ENCODE measurements at places on chromosomes 4 and X. TPM values are rescaled to one million over a fixed set of nuclear protein-coding genes. Genes with fewer than 3 reads are reported as not detected.

Gene ENPEP
- total RNA-seq, result 0.39 TPM

Gene IL15
- total RNA-seq, result 2.6 TPM

Gene AWAT2
- not detected for total RNA-seq

Gene TCP11X2
- total RNA-seq, result 0.82 TPM

Gene CLDN2
- not detected for total RNA-seq

Gene DOCK11
- total RNA-seq, result 12.5 TPM

Gene PPP1R3F
- 11.3 TPM for total RNA-seq

Gene DNAJB14
- total RNA-seq, result 39.9 TPM

DNA sequence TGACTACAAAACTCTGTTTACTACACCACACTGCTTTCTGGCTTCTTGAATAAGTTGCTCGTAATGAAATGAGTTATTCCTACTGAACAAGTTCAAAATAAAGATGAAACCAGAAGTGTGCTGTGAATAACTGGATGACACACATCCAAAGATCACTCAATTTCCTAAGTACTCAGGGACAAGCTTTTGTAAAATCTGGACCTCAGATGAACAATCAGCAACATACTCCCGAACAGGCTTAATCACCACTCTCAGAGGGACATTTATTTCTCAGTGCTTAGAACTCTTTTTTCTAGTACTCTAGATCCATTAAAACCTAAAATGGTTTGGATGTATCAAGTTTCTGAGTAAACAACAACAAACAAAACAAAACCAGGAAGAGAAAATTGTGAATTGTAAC lies 61.5 kb upstream of the EXOC1L start:
- no peak for DNase-seq

DNA sequence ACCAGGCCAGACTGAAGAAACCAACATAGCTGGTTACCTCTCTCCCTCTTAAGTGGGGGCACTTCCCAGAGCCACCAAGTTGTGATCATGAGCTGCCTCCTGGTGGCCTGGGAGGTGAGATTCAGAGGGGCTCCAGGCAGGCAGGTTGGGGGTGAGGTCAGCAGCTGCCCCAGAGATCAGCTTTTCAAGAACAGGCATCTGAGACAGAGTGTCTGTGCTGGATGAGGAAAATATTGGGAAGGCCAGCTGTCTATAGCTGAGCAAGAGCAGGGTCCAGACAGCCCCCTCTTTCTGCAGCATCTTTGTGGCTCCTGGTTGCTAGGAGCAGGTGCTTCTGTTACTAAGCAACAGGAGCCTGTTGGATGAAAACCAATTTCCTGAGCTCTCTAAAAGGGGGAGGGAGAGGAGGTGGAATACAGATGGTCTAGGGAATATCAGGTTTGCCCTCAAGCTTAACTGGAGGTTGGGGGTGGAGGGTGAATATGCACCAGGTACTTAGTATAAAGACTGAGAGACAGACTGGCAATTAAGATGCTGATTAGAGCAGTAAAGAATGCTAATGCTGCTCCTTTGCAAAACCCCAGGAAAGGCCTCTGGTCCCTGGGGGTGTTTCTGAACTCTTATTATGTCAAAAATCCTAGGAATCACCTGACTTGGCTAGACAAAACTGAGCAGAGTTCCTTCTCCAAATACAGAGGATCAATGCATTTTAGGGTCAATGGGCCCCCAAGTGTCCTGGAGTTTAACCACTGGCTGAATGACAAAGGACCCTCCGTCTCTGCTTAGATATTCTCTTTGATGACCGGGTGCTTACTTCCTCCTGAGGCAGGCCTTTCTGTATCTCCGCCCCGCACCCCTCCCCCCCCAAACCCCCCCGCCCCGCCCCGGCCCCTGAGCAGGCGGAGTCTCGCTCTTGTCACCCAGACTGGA lies 21.4 kb downstream of the ZCCHC13 start:
- peak; percentile 44 for DNase-seq

- DNase-seq, result no peak
Measured at GRCh38 chrX:122133478-122133877, 1050.6 kb upstream of the GRIA3 start.

GRCh38 chrX:72236841-72237240 lies 2.0 kb downstream of the ERCC6L start:
- DNase-seq, result no peak

DNA sequence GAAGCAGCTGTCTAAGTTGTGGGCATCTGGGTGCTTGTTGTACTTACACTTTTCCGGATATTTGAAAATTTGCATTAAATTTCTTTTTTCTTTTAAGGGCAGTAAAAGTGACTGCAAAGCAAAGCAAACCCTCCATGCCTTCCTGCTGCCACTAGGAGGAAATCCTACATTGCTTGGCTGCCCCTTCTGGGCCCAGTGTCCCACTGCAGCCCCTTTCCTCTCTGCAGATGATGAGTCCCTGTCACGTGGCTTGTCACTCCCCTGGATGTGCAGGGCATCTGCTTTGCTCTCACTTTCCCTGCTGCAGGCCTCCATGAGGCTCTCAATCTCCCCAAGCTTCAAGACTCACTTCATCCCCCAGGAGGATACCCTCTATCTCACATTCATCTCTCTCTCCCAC lies 12.7 kb downstream of the TSR2 start:
- DNase-seq, result peak; percentile 42

DNA sequence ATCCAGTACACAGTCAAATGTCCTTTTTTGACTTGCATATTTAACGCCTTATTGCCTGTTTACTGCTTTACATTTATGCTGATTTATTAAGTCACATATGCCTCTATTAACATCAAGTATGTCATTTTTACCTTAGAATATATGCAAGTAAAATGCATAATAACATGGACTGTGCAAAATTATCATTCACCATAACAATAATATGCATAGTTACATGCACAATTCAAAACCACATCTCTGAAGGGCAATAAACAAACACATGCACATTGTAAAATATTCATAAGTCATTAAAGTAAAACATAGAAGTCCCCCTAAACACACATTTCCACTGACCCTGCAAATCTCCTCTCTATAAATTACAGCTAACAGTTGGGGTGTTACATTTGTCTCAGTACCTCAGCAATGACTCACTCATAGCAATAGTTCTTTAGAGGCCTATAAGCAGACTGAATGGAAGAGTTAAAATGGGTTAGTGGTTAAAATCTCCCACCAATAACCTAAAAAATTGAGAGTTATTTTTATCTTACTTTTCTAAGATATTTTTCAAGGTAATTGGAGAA lies 61.1 kb downstream of the ADAMTS3 start:
- no peak for DNase-seq

DNA sequence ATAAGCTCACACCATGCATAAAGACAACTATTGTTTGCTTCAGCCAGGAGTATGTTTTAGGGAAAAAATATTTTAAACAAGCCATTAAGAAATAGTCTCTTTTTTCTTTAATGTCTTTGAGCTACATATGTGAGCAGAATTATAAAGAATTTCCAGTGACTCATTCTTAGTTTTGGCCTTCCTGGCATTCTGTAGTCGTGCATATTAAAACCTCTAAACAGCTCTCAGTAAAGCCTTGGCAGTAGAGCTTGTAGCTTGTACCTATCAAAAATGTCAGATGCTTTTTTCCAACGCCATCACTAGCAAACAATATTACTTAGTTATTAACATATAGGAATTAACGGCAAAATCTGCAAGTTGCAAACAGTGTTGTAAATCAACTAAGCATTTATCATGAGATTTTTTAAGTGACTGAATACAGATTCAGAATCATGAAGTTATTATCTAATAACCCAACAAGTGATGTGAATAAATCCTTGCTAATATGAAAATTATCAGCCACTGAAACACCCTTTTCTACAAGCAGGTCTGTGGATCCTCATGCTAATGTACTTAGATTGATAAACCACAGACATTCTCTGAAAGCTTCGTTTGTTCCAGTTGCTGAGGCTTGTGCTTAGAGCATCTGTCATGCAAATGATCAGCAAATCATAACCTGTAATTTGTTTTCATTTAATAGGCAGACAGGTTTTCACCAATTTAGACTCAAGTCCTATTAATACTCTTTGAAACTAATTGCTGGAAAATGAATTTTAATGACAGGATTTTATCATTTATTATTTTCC lies 412.0 kb upstream of the ATOH1 start:
- no peak for DNase-seq

DNA sequence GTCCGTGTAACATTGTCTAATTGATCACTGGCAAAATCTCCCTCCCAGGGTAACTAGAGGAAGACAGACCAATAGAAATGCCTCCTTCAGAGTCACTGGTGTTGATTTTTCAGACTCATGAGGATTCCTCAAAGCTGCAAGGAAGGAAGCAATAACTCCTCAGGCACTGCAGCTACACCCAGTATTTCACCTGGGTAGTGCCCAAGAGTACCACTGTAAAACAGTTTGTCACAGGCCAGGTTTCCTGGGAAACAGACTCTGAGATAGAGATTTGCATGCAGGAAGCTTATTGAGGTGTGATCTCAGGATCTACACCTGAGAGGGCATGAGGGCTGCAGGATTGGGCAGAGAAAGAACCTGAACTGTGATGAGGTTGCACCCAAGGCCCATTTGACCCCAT lies 240.7 kb upstream of the ATP6AP2 start:
- DNase-seq, result no peak

GRCh38 chr4:4860600-4861389 lies 1.3 kb downstream of the MSX1 start:
- peak; percentile 42 for DNase-seq

DNA sequence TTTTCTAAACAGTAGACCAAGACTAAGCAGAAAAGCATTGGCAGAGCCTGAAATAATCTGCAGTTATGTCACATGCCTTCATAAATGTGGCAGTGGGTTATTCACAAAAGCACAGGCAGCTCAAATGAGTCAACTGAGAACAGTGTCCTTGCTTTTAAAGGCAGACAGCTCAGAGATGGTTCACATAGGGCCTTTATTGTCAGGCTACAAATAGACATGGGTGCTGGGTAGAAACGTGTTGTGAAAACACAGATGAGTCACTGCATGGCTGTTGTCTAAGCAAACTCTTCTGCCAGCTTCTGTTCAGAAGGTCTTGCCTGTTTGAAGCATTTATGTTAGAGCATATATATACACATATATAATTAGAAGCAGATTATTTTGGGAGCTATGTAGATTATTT lies 118.0 kb downstream of the SLC4A4 start:
- no peak for DNase-seq

DNA sequence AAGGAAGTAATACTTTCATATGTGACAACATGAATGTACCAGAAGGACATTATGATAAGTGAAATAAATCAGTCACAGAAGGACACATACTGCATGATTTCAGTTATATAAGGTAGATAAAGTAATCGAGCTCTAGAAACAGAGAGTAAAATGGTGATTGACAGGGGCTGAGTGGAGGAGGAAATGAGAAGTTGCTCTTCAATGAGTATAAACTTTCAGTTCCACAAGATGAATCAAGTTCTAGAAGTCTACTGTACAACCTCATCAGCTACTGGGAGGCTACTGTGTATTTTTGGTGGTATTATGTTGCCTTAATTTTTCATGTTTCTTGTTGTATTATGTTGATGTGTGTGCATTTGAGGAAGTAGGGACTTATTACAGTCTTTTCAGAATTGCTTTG lies 270.9 kb upstream of the GRIA3 start:
- DNase-seq, result no peak

DNA sequence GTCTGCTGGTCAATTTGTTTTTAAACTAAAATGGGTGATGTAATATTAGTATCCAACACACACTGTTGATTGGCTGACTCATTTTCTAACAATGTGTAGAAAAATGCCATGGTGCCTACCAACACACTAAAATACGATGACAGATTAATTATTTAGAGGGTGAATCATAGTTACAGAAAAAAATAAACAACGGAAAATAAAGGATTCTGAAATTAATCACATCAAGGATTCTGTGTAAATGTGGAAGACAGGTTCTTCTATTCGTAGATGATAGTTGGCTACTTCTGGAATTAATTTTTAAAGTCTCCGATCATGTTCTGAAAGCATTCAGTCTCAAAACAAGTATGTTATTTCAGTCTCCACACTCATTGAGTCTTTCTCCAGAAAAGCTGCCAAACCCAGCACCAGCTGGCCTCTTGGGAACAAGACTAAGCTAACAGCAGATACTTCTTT lies 8.2 kb upstream of the IQCM start:
- DNase-seq, result no peak

DNA sequence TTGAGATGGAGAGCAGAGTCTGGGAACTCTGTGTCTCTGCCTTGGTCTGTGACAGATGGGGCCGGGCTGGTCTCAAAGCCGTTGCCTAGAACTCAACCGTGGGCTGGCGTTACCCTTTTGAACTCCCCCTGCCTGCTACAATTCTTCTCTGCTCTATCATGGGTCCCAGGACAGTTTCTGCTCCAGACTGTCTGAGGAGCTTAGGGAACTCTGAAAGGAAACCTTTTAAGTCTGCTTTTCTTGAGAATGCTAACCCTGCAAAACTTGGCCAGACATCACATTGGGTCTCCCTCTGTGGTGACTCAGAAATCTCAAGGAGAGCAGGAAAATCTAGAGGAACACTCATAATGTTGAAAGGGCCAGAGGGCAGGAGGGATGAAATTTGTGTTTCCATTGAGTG lies 240.6 kb downstream of the CBR4 start:
- no peak for DNase-seq

DNA sequence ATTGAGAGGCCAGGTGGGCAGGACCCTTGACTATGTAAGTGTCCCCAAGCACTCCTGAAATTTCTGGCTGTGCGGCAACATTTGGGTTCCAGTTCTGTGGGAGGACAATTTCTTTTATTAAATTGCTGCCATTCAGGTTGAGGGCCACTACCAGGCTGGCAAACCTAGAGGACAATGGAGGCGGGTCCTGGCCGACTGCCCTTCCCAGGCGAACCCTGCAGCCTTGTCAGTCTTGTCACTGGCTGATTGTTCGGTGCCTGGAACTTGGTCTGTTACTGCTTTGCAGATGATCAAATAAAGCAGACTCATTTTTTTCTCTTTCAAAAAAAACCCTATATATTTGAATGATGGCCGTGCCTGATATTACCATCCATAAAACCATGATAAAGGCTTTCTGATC lies 6.6 kb upstream of the TMEM128 start:
- DNase-seq, result no peak

- peak; percentile 58 for DNase-seq
Measured at GRCh38 chr4:51843309-51844152, 578 bp downstream of the DCUN1D4 start.

GRCh38 chrX:37802028-37802427 lies 22.2 kb downstream of the CYBB start:
- no peak for DNase-seq

DNA sequence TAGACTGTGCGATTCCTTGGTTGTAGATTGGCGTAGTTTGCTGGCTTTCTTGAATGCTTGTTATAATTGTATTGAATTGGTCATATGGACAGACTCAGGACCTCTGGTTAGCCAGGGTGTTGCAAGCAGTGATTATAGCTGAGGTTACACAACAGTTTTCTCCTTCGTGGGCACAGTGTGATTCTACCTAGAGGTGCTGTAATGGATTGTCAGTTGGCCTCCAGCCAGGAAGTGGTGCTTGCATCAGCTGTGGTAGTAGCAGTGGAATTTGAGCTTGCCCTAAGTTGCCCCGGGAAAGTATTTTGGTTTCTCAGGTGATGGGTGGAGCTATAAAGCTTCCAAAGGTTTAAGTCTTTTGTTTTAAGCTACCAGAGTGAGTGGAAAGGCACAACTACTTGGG lies 23.1 kb upstream of the GABRG1 start:
- no peak for DNase-seq

DNA sequence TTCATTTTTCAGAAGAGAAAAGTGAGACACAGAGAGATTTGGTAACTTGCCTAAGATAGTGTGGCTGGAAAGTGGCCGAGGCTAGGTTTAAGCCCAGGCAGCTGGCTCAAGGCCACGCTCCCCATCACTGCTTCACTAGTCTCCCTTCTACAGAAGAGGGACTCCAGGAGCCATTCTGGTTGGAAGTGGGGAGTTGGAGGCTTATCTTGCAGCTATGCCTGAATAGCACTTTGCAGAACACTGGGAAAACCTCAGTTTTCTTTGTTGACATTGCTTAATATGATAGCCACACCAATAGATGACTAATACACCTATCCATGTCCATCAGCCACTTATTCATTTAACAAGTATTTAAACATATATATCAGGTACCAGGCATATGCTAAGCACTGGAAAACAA lies 18.5 kb downstream of the LRRC66 start:
- DNase-seq, result no peak
